ENCODE measurements at places on chromosomes 7 and 10.

- H3K27me3 ChIP-seq, result no peaks in the 10 kb centered on the region
- peak overlapping the region; percentile 68 for H3K27ac ChIP-seq
- no peak for DNase-seq
These were observed 4.1 kb upstream of the BMPR1A start for GRCh38 chr10:86752311-86752710.

DNA sequence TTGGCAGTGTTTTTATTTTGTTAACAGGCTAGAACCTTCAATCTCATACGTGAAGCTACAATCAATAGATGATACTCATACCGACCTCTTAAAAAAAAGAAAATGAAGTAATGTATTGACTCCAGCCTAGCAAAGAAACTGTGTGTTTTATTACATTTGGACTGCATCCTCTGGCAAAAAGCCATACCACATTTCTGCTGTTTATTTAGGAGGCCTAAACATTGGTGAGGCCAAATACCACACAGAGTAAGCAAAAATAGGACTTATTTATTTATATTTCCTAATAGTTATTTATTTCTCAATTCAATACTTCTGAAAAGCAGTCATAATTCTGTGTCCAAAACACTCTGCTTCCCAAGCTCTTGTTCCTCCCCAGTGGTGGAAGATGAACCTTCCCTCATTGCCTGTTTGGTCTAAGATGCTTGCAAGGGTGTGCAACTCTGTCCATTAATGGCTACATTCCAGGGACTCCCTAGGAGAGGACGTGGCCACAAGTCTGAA, 398.8 kb upstream of the KLF6 start:
- no peak overlapping the region for H3K27ac ChIP-seq
- no peaks in the 10 kb centered on the region for H3K27me3 ChIP-seq
- no peaks in the 10 kb centered on the region for H3K36me3 ChIP-seq
- H3K4me1 ChIP-seq, result peaks cover 16% of the 10 kb centered on the region
- H3K4me3 ChIP-seq, result no peak overlapping the region

GRCh38 chr10:48682265-48682664, 2.4 kb upstream of the WDFY4 start:
- H3K4me3 ChIP-seq, result no peak overlapping the region
- no peaks in the 10 kb centered on the region for H3K27me3 ChIP-seq
- H3K36me3 ChIP-seq, result peaks cover 3% of the 10 kb centered on the region
- DNase-seq, result no peak

DNA sequence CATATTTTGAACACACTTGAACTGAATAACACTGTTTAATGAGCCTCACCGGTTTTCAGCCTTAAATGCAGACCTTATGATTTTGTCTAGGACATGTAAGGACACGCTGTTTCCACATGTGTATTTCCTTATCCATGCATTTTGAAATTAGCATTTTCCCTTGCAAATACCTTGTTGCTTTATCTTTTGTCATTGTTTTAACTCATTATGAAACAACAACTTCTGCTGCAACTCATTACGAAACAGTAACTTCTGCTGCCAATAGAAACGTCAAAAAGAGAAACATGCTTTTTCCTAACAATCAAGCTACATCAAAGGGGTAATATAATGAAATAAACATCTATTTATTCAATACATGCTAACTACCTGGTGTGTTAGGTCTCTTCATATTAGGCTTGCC, 322.0 kb downstream of the AGMO start:
- no peak for DNase-seq
- H3K36me3 ChIP-seq, result no peaks in the 10 kb centered on the region
- no peaks in the 10 kb centered on the region for H3K27me3 ChIP-seq
- H3K4me3 ChIP-seq, result no peak overlapping the region
- H3K27ac ChIP-seq, result no peak overlapping the region

GRCh38 chr10:32225976-32226375, 121.0 kb downstream of the EPC1 start:
- no peak overlapping the region for H3K27ac ChIP-seq
- no peaks in the 10 kb centered on the region for H3K27me3 ChIP-seq
- peaks cover 4% of the 10 kb centered on the region for H3K36me3 ChIP-seq
- H3K4me3 ChIP-seq, result no peak overlapping the region
- no peak for DNase-seq

DNA sequence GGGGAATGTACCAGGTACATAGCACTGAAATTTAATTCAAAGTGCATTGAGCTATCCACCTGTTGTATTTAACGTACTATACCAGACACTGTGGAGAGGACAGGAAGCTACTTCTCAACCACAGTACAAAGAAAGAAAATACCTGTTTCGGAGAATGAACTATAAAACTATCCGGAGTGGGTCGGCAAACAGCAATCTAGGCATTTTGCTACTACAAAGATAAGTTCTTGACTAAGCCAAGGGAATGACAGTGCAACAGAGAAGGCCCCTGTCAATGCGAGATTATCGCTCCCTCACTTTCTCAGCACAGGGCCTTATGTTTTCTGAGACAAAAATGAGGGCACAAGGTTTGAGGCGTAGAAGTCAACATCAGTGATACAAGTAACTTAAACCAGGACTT, 27.4 kb downstream of the SFMBT2 start:
- H3K27ac ChIP-seq, result no peak overlapping the region
- no peak for DNase-seq

GRCh38 chr7:88040694-88041093, 106.6 kb downstream of the ADAM22 start:
- no peaks in the 10 kb centered on the region for H3K27me3 ChIP-seq
- no peak overlapping the region for H3K27ac ChIP-seq
- H3K4me1 ChIP-seq, result no peaks in the 10 kb centered on the region
- no peaks in the 10 kb centered on the region for H3K36me3 ChIP-seq

GRCh38 chr7:82950436-82950835, 212.2 kb downstream of the PCLO start:
- DNase-seq, result no peak
- no peaks in the 10 kb centered on the region for H3K27me3 ChIP-seq
- no peak overlapping the region for H3K4me3 ChIP-seq
- H3K4me1 ChIP-seq, result no peaks in the 10 kb centered on the region

- H3K27ac ChIP-seq, result no peak overlapping the region
- no peak for DNase-seq
- no peaks in the 10 kb centered on the region for H3K27me3 ChIP-seq
- peaks cover 8% of the 10 kb centered on the region for H3K4me1 ChIP-seq
- no peak overlapping the region for H3K4me3 ChIP-seq
These were observed 434.9 kb upstream of the KLF6 start for GRCh38 chr10:4219901-4220300.

- no peaks in the 10 kb centered on the region for H3K27me3 ChIP-seq
- no peak overlapping the region for H3K27ac ChIP-seq
- H3K4me3 ChIP-seq, result no peak overlapping the region
- no peaks in the 10 kb centered on the region for H3K36me3 ChIP-seq
These were observed 1356.8 kb downstream of the XPNPEP1 start for GRCh38 chr10:108566316-108567107.

DNA sequence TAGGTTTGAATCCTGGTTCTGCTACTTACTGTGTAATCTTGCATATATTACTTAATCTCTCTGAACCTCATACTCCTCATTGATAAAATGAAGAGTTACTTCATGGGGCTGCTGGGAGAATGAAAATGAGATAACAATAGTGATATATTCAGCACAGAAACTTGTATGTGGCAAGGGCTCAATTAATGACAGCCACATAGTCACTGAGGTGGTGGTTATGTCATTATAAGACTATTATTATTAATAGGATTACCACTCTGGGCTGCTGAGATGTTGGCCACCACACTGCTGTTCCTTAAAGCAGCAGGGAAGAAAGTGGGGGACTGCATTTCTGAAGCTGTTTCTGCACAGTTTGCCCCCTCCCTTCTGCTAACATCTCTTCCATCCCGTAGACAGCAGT, 100.4 kb upstream of the PDLIM1 start:
- H3K27ac ChIP-seq, result no peak overlapping the region
- no peaks in the 10 kb centered on the region for H3K27me3 ChIP-seq
- H3K36me3 ChIP-seq, result peaks cover 1% of the 10 kb centered on the region
- no peak overlapping the region for H3K4me3 ChIP-seq

- no peak overlapping the region for H3K4me3 ChIP-seq
- H3K27me3 ChIP-seq, result peaks cover 13% of the 10 kb centered on the region
- H3K36me3 ChIP-seq, result no peaks in the 10 kb centered on the region
- peaks cover 3% of the 10 kb centered on the region for H3K4me1 ChIP-seq
- no peak overlapping the region for H3K27ac ChIP-seq
- no peak for DNase-seq
These were observed 22.1 kb upstream of the FBXW4 start for GRCh38 chr10:101716891-101717659.

- no peaks in the 10 kb centered on the region for H3K36me3 ChIP-seq
- peaks cover 2% of the 10 kb centered on the region for H3K27me3 ChIP-seq
- H3K4me3 ChIP-seq, result peak overlapping the region; percentile 5
These were observed 31.6 kb upstream of the LYZL1 start for GRCh38 chr10:29257106-29257783.

DNA sequence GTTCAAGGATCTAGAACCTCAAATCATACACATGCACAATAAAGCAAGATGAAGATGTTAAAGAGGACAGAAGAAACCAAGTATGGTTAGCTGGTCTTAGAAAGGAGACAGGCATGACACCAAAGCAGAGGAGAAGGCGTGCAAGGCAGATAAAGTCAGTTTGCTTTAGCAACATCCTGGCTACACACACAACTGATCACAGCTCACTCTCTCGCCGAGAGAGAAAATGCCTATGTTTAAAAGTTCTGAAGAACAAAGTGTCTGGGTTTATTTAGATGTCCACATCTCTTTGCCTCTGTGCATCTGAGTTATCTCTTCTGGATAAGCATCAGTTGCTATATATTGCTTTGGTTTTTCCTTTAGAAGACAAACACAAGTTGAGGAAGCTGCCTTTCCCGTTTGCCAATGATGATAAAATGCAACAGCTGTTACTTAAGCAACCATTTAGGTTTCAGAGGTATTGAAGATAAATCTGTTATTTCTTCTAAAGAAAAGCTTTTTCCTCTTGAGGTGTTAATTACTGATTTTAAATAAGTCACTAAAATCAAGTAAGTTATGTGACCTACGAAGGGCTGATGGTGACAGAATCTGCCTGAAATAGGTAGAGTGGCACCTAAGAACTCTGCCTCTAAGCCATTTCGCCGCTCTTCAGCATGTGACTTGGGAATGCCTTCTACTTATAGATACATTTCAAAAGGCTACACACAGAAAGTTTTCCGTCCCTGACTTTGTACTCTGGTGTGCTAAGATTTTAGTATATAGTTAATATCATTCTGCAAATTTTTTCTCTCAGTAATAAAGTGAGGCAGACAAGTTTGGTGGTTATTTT, 146.2 kb upstream of the ASAH2 start:
- no peaks in the 10 kb centered on the region for H3K27me3 ChIP-seq
- peaks cover 3% of the 10 kb centered on the region for H3K36me3 ChIP-seq
- no peak for DNase-seq
- H3K27ac ChIP-seq, result peak overlapping the region; percentile 13
- H3K4me3 ChIP-seq, result no peak overlapping the region

DNA sequence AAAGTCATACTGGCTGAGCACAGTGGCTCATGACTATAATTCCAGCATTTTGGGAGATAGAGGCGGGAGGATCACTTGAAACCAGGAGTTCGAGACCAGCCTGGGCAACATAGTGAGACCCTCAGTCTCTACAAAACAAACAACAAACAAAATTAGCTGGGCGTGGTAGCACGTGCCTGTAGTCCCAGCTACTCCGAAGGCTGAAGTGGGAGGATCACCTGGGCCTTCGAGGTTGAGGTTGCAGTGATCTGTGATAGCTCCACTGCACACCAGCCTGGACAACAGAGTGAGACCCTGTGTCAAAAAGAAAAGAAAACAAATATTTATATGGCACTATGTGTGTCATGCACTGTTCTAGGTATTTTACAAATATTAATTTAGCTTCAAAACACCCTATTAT, 94.3 kb downstream of the DNMBP start:
- H3K27ac ChIP-seq, result no peak overlapping the region
- no peaks in the 10 kb centered on the region for H3K36me3 ChIP-seq
- H3K4me1 ChIP-seq, result peaks cover 61% of the 10 kb centered on the region

DNA sequence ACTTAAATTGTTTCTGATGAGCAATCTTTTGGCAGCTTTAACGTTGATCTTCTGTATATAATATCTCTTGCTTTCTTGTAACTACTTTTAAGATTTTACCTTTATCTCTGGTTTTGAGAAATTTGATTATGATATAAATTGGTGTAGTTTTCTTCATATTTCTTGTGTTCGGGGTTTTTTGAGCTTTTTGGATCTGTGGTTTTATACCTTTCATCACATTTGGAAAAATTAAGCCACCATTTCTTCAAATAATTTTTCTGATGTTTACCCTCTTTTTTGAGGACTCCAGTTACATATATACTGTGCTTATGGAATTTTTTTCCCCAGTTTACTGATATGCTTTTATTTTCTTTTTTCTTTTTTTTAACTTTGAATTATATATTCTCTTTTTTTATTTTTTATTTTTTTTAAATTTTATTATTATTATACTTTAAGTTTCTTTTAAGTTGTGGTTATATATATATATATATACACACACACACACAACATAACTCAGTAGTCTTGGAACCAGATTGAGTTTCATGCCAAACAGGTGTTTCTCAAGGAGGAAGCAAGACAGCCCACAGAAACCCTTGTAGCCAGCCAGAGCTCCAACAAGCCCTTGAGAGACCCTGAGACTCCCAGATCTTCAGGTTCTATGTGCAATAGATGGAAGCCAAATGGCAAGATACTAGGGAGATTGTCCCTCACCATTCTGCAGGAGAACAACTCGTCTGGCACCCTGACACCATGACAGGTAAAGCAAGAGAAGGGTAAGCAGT, 27.5 kb upstream of the NME8 start:
- no peaks in the 10 kb centered on the region for H3K27me3 ChIP-seq
- no peak overlapping the region for H3K4me3 ChIP-seq
- H3K4me1 ChIP-seq, result no peaks in the 10 kb centered on the region
- no peak overlapping the region for H3K27ac ChIP-seq

DNA sequence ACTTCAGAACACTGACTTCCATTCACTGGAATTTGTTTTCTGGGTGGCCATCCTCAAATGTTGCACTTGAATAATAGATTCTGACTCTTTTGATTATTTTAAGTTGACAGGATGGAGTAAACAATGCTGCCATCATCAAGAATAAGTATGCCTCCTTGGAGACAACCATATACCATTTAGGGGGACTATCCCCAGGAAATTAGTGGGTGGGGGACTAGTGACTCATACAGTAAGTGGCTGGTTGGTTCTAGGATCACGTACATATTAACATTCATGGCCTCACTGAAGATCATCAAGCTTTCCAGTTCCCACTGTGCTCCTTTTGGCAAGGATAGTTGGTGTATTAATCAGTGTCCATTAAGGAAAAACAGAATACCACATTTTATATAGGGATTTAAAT, 615.2 kb downstream of the CCSER2 start:
- H3K4me1 ChIP-seq, result no peaks in the 10 kb centered on the region
- H3K4me3 ChIP-seq, result no peak overlapping the region
- H3K27ac ChIP-seq, result no peak overlapping the region
- no peak for DNase-seq

- no peak overlapping the region for H3K4me3 ChIP-seq
- no peaks in the 10 kb centered on the region for H3K36me3 ChIP-seq
- DNase-seq, result no peak
- H3K27ac ChIP-seq, result no peak overlapping the region
These were observed 212.1 kb downstream of the MACC1 start for GRCh38 chr7:20005081-20005480.

GRCh38 chr7:70721500-70721899, 410.4 kb upstream of the GALNT17 start:
- no peak overlapping the region for H3K27ac ChIP-seq
- peaks cover 66% of the 10 kb centered on the region for H3K4me1 ChIP-seq
- DNase-seq, result no peak
- H3K4me3 ChIP-seq, result no peak overlapping the region

- no peaks in the 10 kb centered on the region for H3K27me3 ChIP-seq
- H3K4me1 ChIP-seq, result peaks cover 16% of the 10 kb centered on the region
- no peak for DNase-seq
- no peak overlapping the region for H3K4me3 ChIP-seq
- H3K36me3 ChIP-seq, result no peaks in the 10 kb centered on the region
- no peak overlapping the region for H3K27ac ChIP-seq
These were observed 179.8 kb upstream of the CSTF2T start for GRCh38 chr10:51879238-51879637.
